ENCODE measurements at places on chromosomes 11 and 22.

- no peak for DNase-seq
These were observed 4.6 kb upstream of the IL17REL start for GRCh38 chr22:50016988-50017700.

GRCh38 chr11:82559609-82560008 is 174.1 kb downstream of the FAM181B start:
- no peak for DNase-seq

DNA sequence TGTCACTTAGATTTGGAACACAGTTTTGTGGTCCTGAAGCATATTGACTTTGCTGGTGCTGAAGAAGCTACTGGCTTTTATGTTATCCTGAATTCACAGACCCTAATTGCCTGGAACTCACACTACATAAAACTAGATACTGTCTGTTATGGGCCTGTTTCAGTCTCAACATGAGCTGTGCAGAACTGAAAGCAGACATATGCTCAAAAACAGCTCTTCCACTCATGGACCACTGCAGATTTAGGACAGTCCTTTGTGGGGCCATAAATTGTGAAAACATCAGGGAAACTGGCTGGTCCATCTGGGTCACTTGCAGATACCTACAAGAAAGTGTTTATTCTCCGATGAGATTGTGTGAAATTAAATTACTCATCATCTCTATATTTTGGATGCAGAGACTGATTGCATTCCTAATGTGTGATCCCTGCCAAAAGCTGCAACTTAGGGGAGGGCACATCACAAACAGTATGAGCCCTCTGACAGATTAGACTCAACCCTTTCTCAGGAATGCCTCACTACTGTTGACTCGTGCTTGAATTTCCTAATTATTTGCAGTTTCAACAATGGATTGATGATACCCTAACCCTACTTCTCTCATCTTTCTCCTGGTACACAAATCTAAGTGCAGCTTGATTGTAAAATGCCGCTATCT is 10.2 kb upstream of the CLNS1A start:
- no peak for DNase-seq

GRCh38 chr11:19059833-19060232 is 684 bp downstream of the MRGPRX2 start:
- no peak for DNase-seq

- DNase-seq, result no peak
These were observed 15.4 kb downstream of the FAM181B start for GRCh38 chr11:82718307-82718706.
